ENCODE measurements at places on chromosomes 13 and 19.

DNA sequence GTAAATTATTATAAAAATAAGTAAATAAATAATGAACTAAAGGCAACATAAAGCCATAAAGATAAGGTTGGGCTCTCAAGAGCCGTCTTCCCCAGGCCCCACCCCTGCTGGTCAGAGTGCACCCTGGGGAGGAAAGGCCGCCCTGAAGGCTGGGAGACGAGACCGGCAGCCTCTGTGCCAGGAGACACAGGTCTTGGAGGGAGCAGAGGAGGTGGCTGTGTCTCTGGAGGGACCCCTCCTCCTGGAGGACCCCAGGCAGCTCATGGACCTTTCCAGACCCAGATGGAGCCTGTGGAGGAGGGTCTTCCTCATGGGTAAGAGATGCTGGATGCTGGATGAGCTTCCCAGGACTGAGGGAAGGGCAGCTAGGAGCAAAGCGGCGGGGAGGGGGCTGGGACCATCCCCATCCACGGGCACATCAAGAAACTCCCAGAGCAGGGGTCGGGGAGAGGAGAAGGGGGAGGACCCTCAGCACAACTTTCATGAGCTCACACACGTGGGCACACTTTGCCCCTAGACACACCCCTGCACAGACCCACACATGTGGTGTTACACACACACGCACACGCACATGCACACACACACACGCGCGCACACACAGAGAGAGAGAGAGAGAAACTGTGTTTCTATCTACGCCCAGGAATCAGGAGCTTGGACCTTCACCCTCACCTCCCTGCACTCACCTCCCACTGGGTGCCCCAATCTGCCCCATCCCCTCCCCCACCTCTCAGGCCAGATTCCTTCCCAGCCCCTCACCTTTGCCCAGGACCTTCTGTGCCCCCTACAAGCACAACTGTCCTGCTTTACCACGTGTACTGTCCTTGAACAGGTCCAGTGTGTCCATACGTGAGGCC is at the start of gene CEACAM18:
CEACAM18 (plus strand) TSS at position 159 of the 854 bp plus-strand sequence.
- DNase-seq, result no peak

- no peak for DNase-seq
Measured at GRCh38 chr19:13381827-13382632, 124.2 kb downstream of the CACNA1A start.

DNA sequence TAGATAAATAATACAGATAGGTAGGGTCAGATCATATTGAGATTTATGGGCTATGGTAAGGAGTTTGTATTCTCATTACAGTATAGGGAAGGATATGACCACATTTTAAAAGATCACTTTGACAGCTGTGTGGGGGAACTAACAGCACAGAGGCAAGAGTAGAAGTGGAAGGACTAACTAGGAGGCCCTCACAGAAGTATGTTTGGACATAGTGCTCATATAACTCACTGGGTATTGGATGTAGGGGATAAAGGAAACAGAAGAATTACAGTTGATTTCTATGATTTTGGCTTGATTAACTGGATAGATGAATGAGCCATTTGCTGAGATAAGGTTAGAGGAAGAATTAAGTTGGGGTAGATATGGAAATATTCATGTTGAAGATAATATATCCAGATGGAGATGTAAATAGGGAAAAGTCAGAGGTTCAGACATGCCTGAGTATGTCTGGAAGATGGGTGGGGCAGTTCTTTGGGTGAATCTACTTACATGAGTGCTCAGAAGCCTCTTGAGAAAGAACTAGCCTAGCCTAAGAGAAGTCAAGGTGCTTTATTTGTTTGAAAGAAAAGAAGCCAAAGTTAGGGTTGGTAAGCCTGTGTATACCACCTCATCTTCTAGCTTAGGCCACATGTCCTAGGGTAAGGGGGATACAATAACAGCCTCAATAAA is 133.4 kb downstream of the NDFIP2 start:
- no peak for DNase-seq

DNA sequence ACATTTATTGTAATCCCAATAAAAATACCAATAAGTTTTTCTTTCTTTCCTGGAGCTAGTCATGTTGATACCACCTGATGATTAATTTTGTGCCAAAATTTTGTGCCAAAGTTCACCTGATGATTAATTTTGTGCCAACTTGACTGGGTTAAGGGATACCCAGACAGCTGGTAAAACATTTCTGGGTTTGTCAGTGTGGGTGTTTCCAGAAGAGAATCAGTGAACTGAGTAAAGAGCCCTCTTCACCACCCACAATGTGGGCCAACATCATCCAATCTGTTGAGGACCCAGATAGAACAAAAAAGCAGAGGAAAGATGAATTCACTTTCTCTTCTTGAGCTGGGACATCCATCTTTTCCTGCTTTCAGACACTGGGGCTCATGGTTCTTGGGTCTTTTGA is 292.9 kb downstream of the LMO7 start:
- no peak for DNase-seq

GRCh38 chr19:4161415-4162077 is 8.1 kb downstream of the CREB3L3 start:
- no peak for DNase-seq

- no peak for DNase-seq
Measured at GRCh38 chr19:2325281-2326046, 2.9 kb downstream of the LSM7 start.

DNA sequence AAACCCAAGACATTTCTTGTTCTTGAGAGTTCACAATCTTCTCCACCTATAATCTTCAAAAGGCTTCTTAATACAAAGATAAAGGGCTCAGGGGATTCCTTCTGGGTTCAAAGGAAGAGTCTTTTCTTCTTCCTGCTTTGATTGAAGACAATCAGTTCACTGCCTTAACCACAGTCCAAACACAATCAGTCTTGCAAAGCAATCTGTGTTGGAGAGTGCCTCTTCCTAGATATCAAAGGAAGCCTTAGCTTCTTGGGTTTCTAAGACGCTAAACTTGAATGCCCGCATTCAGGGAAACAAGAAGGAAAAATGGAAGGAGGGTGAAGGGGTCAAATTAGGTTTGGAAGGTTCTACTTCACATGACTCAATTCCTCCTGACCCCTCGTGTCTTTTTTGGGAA is 27.2 kb downstream of the RANBP3 start:
- no peak for DNase-seq

GRCh38 chr13:34340534-34340933 is 522.6 kb downstream of the RFC3 start:
- DNase-seq, result no peak

- no peak for DNase-seq
Measured at GRCh38 chr13:52010890-52011631, at the start of gene ATP7B. ATP7B (minus strand) TSS chr13:52011450; CDS start chr13:52011337, 113 bp downstream.

DNA sequence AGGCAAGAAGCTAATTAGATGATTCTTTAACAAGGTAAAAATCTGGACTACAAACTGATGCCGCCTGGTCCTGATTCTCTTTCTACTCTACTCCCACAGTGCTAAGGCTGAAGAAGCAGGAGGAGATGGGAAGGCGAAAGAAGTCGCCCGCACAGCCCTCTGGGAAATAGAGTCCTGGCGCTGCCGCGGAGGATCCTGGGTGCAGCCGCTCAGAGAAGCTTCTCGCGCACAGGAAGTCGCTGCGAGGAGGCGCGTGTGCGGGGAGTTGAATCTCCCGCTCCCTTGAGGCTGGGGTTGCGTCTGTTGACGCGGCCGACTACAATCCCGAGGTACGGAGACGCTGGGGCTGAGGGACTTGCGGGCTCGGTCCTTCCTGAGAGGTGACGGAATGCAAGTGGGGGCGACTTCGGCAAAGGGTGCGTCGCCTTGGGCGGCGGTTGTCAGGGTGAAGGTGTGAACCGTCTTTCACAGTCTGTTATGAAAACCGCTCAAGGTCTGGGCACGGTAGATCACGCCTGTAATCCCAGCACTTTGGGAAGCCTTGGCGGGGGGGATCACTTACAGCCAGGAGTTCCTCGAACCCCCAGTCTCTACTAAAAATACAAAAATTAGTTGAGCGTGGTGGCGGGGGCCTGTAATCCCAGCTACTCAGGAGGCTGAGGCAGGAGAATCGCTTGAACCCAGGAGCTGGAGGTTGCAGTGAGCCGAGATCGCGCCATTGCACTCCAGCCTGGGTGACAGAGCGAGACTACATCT is at the start of gene ZNF473:
ZNF473 (plus strand) TSS at position 212 of the 756 bp plus-strand sequence. CDS start 5,078 bp downstream, outside the sequence.
- peak; percentile 99 for DNase-seq

DNA sequence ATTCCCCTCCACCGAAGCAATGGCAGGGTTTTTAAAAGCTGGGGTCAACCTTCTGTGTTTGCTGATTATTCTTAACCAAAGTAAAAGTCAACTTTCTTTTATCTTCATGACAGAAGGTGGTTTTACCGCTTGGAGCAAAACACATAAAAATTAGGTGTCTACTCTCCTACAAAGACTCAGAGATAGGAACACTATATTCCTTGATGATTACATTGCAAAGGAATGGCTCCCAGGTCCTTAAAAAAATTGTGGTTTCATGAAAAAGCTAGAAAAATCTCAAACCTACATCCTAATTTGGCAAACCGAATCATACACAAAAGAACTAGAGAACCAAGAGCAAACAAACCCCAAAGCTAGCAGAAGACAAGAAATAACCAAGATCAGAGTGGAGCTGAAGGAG is 760.4 kb upstream of the PCDH20 start:
- DNase-seq, result no peak

DNA sequence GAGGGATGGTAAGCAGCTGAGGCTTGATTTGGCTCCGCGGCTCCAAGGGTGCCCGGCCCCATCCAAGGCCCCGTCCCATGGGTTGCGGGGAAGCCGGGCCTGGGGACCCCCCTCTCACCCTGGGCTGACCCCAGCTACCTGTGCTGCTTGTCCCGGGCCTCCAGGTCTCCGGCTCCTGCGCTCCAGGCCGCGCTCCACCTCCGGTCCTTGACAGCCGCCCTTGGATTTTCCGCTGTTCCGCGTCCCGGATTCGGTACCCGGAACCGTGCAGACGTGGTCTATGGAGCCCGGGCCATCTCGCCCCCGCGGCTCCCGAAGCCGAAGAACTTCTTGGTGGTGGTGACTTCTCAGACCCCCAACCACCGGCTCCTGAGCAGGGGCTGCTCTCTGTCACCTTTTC is 48.3 kb upstream of the C1QTNF9B start:
- DNase-seq, result no peak

GRCh38 chr19:8703223-8703622 is 4.6 kb upstream of the ACTL9 start:
- DNase-seq, result no peak

- no peak for DNase-seq
Measured at GRCh38 chr19:33311326-33311682, 9.0 kb upstream of the CEBPA start.

GRCh38 chr13:80171096-80171495 is 169.8 kb downstream of the SPRY2 start:
- no peak for DNase-seq

DNA sequence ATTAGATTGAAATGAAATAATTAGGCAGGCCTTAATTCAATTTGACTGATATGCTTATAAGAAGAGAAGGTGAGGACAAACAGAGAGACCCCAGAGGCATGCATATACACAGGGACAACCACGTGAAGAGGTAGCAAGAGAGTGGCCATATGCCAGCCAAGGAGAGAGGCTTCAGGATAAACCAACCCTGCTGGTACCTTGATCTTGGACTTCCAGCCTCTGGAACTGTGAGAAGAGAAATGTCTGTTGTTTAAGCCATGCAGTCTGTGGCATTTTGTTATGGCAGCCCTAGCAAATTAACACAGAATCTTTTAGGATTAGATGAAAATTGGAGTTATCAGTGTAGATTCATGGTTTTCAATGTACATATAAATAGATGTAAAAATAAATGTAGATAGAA is 120.1 kb downstream of the KCTD15 start:
- no peak for DNase-seq

GRCh38 chr13:33182729-33183128 is 102.8 kb downstream of the STARD13 start:
- no peak for DNase-seq

DNA sequence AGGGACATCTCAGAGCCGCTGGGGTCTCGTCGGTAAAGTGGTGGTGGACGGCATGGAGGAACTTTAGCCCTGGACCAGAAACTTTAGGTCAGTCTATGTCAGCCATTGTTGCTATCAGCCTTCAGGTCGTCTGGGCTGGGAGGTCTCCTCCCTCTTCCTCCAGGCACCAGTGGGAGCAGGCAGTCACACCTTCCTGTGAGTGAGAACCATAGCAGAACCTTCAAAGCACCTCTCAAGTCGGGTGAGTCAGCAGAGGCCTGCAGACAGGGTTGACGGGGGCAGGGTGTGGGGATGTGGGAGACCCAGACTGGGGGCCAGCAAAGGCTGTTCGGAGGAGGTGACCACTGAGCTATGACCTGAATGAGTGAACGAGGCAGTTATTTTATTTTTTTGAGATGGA is 15.4 kb upstream of the SBNO2 start:
- no peak for DNase-seq

- DNase-seq, result no peak
Measured at GRCh38 chr13:27446986-27447583, 3.3 kb downstream of the MTIF3 start.

GRCh38 chr19:33487901-33488800 is 33.4 kb downstream of the PEPD start:
- DNase-seq, result no peak

- no peak for DNase-seq
Measured at GRCh38 chr13:49058761-49059160, 83.0 kb downstream of the FNDC3A start.

DNA sequence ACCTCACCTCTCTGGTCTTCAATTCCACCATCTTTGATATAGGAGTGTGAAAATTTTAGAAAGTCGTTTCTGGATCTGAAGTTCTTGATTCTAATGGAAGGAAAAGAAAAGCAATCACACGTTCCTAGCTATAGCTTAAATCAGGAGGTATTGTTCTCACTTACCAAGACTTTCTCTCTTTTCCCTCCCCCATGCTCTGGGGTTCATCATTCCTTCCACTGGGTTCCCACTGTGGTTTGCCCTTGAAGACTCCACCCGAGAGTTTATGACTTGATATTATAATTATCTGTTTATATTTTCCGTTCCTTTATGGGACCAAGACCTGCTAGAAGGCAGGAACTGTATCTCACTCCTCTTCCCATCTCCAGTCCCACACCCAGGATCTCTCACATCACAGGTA is 76.6 kb downstream of the AKAP11 start:
- DNase-seq, result no peak

- DNase-seq, result no peak
Measured at GRCh38 chr19:54893406-54893805, 12.5 kb upstream of the NCR1 start.

DNA sequence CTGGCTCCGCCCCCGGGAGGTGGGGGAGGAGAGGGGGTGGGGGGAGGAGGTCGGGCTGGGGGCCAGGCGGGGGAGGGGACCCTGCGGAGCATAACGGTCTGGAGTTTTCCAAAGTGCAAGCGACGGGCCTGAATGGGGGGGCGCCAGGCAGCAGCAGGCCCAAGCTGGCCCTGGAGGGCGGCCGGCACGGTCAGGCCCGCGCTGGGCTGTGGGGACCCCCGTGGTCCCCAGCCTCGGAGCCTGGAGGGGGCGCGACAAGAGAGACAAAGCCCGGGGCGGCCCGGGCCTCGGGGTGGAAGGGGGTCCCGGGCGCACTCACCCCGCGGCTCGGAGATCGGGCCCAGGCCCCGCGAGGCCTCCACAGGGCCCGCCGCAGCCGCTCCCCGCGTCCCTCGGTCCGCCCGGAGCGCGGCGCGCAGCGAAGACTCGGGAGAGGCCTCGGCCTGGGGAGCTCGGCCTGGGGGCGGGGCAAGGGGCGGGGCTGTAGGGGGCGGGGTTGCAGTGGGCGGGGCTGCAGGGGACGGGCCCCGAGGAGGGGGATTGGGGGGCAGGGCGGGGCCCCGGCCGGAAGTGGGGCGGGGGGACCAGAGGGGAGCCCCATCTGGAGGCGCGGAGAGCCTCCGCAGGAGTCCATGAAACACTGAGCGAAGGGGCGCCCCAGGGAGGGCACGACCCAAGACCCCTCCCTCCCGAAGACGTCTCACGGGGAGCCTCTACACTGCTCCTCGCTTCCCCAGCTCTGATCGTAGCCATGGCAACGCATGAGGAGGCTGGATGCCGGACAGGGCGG is 47.6 kb downstream of the PTPRS start:
- DNase-seq, result peak; percentile 77
